GM04503 (cell line): ENCODE measurements at places on chromosomes 7 and 10.

DNA sequence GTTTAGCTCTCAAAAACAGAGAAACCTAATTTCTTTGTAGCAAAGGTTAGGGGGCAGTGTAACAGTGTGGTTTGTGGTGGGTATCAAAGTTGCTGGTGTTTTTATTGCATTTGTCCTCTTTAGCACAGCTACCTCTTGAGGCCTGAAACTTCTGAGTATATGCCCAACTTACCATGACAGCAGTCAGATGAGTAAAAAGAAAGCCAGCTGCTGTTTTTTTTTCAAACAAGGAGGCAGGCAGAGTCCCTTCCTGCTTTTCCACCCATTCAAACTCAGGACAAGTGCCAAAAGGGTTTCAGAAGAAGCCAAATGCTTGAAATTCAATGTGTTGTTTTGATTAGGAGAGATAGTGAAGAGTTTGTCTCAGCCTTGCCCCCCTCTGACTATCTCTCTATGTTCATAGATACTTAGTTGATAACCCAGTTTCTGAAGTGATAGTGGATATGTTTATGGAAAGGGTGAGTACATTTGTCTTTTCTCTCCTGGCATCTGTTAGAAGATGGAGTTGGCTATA lies 23.1 kb downstream of the GBF1 start:
- DNase-seq = peak; percentile 24

DNA sequence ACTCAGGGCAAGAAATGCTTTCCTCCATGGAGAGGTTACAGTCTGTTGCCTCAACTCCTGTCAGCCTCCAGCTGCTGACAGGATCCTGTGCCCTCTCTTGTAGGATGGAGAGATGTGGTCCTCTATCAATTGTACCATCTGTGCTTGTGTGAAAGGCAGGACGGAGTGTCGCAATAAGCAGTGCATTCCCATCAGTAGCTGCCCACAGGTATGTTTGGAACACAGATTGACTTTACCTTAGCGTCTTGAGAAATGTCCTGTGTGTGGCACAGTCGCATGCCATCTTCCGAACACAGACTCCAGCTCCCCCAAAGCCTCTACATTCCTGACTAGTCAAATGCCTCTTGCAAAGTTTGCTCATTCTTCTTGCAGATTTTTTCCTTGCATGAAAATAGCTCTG lies 152.6 kb downstream of the BMPER start:
- no peak for DNase-seq

DNA sequence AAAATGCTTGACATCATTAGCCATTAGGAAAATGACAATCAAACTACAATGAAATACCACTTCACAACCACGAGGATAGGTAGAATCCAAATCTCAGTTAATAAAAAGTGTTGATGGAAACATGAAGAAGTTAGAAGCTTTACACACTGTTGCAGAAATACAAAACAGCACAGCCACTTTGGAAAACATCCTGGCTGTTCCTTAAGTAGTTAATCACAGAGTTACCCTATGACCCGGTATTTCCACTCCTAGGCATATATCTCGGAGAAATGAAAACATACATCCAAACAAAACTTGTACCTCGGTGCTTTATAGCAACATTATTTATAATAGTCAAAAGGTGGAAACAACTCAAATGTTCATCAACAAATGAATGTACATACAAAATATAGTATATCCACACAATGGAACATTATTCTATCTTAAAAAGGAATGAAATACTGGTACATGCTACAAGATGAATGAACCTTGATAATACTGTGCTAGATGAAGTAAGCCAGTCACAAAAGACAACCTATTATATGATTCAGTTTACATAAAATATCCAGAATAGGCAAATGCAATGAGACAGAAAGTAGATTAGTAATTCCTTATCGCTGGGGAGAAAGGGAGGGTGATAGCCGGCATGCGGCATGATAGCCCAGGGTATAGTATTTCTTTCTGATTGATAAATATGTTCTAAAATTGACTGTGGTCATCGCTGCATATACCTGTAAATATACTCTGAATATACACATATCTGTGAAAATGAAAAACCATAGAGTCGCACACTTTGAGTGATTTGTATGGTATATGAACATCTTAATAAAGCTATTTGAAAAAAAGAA lies 1.9 kb downstream of the VWDE start:
- no peak for DNase-seq

- peak; percentile 53 for DNase-seq
Measured at GRCh38 chr7:1567049-1567771, 2.6 kb downstream of the PSMG3 start.

GRCh38 chr7:859359-860030 lies 16.9 kb upstream of the GET4 start:
- DNase-seq = no peak

DNA sequence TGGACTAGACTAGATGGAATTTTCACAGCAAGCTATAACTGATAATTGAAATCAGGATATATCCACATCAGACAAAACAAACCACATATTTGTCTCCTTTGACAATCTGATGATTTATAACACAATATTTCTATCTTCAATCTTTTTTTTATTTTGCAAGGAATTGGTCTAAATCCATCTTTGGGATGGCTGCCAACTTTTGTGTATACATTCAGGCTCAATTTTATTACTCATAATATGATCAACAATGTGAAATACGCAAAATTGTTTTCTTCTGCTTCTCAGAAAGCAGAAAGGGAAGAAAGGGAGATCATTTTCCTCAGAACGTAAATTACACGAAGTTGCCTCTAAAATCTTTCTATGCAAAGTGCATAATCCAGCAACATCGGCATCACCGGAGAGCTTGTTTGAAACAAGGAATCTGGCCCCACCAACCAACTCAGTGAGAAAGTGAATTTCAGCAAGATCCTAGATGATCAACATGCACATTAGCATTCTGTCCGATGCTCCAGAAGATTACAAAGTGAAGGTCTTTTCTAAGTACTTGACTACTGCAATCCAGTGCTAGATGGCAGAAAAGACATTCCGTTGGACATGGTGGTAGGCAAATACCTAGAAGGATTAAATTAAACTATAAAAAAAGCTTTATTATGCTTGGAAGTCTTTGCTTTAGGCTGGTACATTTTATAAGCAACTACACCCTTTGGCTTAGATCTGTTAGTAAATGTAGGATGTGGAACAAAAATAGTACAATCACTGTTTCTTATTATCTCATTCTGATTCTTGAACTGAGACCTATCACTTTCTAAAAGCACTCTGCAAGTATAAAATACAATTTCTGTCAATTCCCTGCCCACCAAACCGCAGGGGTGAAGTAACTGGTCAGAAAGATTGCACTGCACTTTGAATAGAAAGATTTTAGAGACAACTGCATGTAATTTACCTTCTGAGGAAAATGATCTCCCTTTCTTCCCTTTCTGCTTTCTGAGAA lies 126.4 kb upstream of the RSU1 start:
- no peak for DNase-seq

GRCh38 chr10:42783181-42783549 lies 570 bp downstream of the BMS1 start:
- peak; percentile 24 for DNase-seq

DNA sequence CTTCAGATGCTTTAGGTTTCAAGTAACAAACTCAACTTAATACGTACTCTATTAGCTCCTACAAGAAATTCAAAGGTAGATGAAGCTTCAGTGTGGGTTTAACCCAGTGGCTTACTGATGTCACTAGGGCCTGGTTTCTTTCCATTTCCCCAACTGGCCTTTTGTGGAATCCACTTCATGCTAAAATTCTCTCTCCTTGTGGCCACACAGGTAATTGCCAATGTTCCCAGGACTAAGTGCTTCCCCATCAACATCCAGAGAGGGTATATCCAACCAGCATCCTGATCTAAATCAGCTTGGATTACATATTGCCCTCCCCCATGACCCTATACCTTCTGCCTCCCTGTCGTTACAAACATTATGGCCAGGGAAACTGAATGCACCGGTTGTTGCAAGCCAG lies 10.7 kb downstream of the FBXL13 start:
- no peak for DNase-seq

DNA sequence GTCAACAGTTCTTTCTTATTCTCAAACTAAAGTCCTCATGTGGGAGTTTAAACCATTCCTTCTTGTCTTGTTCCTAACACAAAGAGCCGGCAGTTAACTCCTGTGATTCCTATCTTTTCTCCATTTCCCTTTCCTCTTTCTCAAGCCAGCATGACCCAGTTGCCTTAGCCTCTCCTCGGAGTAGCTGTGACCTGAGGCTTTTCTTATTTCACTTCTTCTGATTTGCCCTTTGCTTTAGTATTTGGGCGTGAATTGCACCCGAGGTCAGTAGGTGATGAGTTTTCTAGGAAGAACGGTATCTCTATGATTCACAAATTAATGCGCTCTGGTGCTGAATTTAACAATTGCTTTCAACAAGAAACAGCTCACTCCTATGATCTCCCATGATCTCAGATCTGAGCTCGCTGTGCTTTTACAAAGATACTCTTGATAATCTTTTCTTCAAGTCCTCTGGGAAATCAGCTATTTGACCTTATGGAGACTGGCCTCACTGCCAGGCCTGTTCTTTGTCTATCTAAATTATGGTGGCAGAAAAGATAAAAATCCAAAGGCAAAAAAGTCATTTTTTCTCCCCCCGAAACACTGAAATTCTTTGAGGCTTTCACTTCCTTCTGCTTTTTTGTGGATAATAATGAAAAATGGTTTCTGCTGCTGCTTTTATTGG lies 184.6 kb downstream of the JCAD start:
- no peak for DNase-seq

- DNase-seq = no peak
Measured at GRCh38 chr7:32206987-32207386, 136.8 kb upstream of the PDE1C start.

GRCh38 chr7:73567846-73568685 lies 10.3 kb downstream of the TBL2 start:
- DNase-seq = no peak

- DNase-seq = no peak
Measured at GRCh38 chr10:119505588-119506315, 36.8 kb downstream of the RGS10 start.

GRCh38 chr10:69491611-69492010 lies 40.3 kb downstream of the TSPAN15 start:
- DNase-seq = no peak

DNA sequence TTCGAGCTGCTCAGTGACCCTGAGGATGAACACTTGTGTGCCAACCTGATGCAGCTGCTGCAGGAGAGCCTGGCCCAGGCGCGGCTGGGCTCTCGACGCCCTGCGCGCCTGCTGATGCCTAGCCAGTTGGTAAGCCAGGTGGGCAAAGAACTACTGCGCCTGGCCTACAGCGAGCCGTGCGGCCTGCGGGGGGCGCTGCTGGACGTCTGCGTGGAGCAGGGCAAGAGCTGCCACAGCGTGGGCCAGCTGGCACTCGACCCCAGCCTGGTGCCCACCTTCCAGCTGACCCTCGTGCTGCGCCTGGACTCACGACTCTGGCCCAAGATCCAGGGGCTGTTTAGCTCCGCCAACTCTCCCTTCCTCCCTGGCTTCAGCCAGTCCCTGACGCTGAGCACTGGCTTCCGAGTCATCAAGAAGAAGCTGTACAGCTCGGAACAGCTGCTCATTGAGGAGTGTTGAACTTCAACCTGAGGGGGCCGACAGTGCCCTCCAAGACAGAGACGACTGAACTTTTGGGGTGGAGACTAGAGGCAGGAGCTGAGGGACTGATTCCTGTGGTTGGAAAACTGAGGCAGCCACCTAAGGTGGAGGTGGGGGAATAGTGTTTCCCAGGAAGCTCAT lies 1.1 kb downstream of the DDIT4 start:
- no peak for DNase-seq

DNA sequence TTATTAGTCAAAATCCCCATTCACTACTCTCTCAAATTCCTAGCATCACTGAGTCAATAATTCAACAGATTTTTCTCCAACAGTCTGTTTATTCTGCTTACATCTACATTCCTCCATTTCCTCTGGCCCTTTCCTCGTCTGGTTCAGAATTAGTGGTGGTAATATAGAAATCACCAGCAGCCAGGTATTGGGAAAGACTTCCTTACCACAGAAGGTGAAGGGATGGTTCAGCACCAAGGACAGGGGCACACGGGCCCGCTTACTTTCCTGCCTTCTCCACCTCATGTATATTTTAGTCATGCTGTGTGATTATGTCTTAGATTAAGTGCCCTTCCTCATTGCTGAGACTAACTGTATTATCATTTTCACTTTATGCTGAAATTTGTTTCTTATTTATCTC lies 70.4 kb upstream of the APBB1IP start:
- DNase-seq = no peak

DNA sequence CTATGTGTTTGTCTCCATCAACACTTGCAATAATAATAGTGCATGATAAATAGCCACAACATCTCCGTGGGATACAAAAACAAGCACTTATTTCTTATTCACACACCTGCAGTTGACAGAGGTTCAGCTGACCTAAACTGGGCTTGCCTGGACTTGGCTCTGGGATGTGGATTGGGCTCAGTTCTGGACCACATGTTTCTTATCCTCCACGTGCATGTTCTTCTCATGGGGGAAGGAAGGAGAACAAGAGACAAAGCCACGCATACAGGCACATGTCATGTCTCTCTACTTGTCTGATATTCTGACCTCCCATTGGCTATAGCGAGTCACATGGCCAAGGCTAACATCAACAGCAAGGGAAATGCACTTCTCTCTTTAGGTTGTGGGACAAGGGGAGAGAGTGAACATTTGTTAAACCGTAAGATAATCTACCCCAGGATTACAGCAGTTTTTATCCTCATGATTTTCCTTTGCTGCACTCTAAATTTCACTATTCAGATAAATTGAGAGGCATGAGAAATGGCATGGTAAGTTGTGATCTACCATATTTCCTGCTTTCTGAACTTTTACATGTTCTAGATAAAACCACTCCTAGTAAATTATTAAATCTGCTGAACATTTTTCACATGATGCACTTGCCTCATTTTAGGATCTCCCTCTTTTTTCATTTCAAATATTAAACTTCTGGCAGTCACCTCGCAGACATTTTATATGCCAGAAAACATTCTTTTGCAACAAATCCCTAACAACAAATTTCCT lies 33.7 kb downstream of the CFAP58 start:
- no peak for DNase-seq

GRCh38 chr10:14686356-14686755 lies 88.3 kb downstream of the FAM107B start:
- DNase-seq = no peak

- no peak for DNase-seq
Measured at GRCh38 chr7:151349507-151349853, 7.9 kb downstream of the NUB1 start.

- no peak for DNase-seq
Measured at GRCh38 chr7:97871659-97872024, 566 bp downstream of the ASNS start.

DNA sequence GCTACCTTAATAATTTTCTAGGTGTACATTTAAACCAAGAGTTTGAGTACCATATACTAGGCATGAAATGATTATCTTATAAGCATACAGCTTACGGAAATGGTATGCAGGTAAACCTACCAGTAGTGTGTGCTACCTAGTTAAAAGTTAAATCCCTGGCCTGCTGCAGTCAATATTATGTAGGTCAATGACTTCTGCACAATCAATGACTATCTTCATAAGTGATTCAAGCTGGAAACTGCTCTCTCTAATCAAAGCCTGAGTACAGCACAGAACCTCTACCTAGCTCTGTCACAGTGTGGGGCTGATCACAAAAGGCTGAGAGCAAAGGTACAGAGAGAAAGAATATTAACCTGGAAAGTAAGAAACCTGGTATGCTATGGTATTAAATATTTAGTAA lies 733.7 kb downstream of the PCDH15 start:
- no peak for DNase-seq

- DNase-seq = no peak
Measured at GRCh38 chr7:148264933-148265557, 325.5 kb upstream of the C7orf33 start.
